ENCODE measurements at places on chromosomes 11 and 22.

- DNase-seq, result no peak
Observed at GRCh38 chr11:98740321-98740720, 280.4 kb upstream of the CNTN5 start.

DNA sequence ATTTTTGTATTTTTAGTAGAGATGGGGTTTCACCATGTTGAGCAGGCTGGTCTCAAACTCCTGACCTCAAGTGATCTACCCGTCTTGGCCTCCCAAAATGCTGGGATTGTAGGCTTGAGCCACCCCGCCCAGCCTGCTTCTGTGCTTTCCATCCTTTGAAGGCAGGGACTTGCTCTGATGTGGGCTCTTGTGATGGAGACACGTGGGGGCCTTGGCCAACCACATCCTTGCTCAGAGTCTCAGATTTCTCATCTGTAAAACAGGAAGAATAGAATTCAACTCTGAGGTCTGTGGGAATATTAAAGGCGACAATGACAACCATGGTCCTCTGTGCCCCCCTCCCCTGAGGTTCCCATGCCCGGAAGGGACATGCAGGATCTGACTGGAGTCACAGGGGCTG lies 3.8 kb upstream of the GGA1 start:
- DNase-seq, result no peak

- no peak for DNase-seq
Observed at GRCh38 chr11:92399705-92400104, 175.1 kb downstream of the FAT3 start.

- no peak for DNase-seq
Observed at GRCh38 chr11:111631666-111632039, 29.4 kb downstream of the SIK2 start.

All from stimulated activated CD8-positive, alpha-beta memory T cell treated with anti-CD3 and anti-CD28 coated beads, Interleukin-7, amount 100 ng/mL, for 1 hour (primary cell).